Stimulated activated CD4-positive, alpha-beta T cell treated with anti-CD3 and anti-CD28 coated beads, Interleukin-4, amount 100 ng/mL, for 48 hours (primary cell): ENCODE measurements at places on chromosomes 4 and X.
A peak's percentile ranks its signal among the peaks of the same experiment; 100 is the strongest.

GRCh38 chrX:16786791-16787735, 797 bp downstream of the TXLNG start:
- DNase-seq = peak; percentile 12

GRCh38 chrX:130055899-130056298, 54.4 kb downstream of the ELF4 start:
- DNase-seq = no peak

DNA sequence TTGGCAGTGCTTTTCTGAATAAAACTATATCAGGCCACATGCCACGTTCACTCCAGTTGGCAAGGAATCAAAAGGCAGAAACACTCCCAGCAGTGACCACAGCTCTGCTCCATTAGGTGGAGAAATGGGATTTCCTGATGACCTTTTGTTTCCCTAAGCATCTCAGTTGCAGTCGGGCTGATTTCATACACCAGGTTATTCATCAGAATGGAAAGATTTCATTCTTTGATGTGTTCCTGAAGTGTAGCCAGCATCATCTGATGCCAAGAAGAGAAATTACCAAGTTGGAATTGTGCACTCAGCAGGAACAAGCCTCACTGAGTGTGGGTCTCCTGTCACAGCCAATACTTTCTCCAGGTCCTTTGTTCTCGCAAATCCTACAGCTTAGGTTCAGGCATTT, 193.7 kb downstream of the SPATA18 start:
- DNase-seq = no peak

GRCh38 chr4:102527695-102528283, 26.6 kb downstream of the NFKB1 start:
- DNase-seq = no peak

GRCh38 chr4:107866726-107867125, 42.0 kb downstream of the SGMS2 start:
- no peak for DNase-seq

GRCh38 chrX:154368630-154369448, 5.6 kb downstream of the FLNA start:
- peak; percentile 89 for DNase-seq

DNA sequence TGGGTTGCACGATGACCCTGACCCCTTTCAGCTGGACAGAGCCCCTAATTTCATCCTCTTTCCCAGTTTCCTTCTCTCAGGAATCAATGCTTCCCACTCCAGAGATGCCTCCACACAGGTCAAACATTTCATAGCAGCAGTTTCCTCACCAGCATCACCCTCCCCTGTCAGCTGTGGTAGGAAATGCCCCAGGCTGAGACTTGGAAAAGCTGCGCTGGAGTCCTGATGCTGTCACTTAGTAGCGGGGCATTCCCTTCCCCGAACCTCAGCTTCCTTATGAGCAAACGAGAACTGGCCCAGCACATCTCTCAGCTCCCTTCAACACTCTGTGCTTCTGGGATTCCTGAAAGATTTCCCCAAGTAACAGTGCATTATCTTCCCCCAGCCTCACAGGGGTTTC, 2.7 kb downstream of the GJB1 start:
- no peak for DNase-seq

- DNase-seq = no peak
Measured at GRCh38 chrX:17020356-17020755, 73.9 kb downstream of the REPS2 start.

DNA sequence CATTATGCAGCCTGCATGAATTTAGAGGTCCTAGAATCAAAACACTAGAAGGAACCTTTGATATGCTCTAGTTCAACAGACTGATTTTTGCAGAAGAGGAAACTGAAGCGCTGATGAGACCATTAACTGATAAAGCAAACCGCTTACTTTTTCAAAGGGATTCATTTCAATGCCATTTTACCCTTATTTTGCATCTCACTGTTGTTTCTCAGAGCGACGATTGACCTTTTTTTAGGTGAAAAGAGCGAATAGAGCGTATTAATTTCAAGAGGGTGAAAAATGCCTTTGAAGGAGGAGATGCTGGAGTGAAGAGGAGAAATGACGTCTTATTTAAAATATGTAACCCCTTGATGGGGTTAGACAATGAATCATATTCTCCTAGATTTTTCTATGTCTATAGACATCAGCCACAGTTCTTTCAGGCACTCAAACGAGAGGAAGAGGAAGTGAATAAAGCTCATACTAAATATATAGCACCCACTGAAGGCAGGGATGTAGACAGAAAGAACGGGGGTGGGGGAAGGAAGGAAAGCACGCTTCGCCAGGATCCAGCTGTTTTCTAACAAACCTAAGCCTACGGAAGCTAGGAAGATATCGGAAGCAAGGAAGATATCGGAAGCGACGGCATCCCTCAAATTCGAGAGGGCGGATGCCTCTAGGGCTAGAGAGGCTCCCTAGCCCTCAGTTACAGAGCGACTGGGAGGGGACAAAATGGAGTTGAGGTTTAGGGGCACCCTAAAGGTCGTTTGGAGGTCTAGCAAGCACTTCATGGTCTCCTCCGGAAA, 848 bp downstream of the ACSL4 start:
- peak; percentile 4 for DNase-seq

DNA sequence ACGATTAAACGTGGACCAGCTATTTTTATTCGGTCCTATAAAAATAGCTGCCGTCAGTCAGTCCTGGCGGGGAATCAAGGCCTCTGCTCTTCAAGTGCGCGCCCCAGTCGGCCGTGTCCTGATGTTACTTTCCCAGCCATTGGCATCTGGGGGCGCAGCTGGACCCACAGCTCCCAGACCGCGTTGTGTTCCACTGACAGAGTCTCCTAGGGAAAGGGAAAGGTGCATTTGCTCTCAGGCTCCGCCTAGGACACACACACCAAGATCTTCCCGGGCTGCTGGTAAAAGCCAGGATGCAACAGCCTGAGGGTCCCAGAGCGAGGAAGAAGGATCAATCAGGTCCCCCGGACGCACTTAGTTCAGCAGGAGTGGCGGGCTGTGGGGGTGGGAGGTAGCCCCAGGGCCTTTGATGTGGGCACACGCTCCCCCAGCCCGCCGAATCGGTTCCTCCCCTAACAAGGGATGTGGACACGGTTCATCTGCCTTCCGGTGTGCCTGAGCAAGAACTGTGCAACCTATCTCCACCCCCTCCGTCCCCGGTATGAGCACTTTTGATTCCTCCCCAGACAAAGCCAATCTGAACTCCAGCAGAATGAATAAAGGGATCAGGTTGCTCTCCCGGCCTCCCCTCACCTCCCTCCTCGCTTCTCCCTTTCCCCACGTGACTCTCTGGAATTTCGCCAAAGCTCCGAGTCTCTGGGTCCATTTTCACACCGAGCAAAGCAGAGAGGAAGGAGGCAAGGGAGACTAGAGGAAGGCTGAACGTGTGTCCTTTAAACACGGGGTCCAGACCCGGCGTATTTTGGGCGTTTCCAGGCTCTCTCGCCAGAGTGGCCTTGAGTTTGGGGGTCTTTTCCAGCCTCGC, 626 bp upstream of the FRAS1 start:
- DNase-seq = no peak

DNA sequence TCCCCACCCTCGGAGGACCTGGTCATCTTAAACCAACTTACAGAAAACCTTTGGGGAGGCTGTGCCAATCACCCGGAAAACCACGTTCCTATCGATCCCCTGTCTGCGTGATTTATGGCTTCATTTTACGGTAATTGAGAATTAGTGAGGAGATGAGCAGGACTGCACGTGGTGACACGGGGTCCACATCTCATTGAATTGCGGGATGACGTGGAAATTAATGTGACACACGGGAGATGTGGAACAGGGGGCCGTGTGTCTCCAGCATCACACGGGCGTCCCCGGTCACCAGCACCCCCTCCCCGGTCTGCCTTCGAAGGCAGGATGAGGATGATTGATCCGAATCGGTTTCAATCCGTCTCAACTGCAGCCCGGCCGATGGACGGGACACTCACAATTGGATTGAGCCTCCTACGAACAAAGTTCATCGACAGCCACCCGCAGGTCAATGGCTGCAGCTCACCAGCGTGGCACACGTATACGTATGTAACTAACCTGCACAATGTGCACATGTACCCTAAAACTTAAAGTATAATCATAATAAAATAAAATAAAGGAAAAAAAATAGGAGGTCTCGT, 160.3 kb downstream of the SHOX start:
- DNase-seq = no peak

- peak; percentile 51 for DNase-seq
Measured at GRCh38 chr4:1512738-1513660, 106.8 kb upstream of the NKX1-1 start.

GRCh38 chrX:48025561-48025960, 18.8 kb downstream of the SPACA5 start:
- DNase-seq = no peak

DNA sequence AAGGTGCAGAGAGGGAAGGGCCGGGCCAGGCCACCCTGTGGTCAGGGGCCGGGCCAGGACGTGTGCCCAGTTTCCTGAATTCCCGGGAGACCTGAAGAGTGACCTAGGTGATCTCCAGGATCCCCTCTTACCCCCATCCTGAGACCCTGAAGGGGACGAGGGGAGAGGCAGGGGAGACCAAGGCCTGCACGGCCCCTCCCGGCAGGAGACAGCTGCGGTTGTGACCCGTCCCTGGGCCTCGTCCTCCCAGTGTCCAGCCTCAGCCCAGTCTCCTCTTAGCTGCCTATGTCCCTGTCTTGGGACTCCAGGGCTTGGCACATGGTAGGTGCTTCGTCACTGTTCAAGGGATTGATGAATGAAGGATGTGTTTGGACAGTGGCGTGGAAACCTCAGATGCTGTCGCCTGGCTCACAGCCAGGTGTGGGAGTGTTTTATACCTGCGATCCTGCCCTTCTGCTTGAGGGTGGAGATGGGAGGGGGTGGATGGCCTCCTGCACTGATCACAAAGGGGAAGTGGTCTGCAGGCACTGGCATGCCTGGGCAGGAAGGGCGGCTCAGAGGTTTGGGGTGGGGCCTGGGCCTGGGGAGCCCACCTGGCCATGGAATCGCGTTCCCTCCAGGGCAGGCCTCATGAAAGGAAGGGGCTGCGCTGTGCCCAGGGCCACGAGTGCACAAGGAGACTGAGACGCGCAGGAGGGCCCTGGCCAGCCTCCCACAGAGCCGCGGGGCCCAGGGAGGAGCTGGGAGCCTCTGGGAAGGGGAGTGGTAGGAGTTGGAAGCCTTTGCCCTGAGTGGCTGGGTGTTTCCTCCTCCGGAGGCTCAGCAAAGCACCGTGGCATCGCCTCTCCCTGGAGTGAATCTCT, 6.9 kb downstream of the SH3TC1 start:
- no peak for DNase-seq
